ENCODE measurements at places on chromosomes 1 and 21.

GRCh38 chr1:201096977-201097856 lies 15.0 kb downstream of the CACNA1S start:
- no peak for DNase-seq

DNA sequence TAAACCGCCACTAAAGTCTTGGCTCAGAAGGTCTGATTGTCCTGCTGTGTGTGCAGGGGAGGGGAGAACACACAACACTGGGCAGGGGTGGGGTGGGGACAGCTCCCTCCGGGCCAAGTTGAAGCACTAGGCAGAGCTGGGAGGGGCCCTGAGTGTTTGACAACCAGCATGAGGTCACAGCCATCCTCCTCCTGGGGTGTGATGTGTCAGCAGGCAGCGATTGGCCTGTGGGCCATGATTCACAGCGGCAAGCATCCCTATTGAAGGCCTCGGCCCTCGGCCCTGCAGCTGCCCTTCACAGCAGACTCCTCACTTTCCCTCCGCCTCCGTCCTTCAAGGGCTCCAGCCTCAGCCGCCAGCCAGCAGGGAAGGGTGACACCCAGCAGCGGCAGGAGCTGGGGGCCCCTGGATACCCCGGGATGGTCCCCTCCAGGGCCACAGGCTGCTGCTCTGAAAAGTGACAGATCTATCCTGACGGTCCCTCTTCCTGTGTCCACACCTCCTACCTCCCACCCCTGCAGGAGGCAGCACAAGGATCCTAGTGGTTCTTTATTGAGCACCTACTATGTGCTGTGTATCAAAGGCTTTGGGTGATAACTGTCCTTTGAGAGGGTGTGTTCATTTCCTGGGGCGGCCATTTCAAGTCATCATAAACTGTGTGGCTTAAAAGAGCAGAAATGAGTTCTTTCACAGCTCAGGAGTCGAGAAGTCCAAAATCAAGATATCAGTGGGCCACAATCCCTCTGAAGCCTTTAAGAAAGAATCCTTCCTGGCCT lies 66.0 kb upstream of the SLC25A33 start:
- peak; percentile 68 for DNase-seq

DNA sequence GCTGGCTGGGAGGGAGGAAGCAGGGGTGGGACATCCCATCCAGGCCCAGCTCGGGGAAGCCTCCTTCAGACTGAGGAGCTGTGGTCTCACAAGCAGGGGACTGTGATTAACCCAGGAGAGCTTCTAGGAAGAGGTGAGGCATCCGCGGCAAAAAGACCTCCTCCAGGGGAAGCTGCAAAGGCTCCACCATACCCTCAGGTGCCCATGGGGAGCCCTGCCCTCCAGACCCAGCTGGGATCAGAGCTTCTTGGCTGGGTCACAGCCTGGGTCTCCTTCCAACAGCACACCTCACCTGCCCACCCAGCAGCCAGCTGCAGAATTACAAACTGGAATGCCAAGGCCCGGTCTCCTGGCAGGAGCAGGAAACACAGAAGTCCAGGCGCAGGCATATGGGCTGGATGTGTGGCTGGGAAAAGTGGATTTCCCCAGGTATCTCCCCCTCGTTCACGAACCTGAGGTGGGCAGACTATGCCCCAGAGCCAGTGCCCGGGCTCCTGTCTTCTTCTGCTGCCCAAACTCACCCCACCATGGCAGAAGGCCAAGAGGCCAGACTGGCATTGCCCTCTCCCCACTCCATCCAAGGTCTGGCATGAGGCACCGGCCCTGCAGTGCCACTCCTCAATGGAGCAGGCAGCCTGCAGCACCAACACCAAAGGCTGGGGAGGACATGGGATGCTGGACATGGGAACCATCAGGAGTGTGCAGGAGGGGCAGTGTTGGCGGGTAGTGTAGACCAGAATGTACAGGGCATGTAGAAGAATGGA lies 15.4 kb upstream of the ARF1 start:
- DNase-seq: no peak

DNA sequence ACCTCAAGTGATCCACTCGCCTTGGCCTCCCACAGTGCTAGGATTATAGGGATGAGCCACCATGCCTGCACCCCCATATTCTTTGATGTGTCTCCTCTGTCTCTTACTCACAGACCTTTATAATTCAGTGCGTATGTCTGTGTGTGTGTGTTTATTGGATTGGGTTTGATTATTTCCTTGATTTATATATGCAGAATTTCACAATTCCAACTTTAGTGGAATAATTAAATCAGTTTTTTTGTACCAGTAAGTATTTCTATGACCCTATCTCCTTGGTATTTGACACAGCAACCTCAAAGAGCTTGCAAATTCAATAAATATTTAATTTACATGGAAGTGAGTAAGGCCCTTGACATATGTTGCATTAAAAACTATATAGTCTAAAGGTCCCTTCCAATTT lies 333.9 kb upstream of the ADAMTS5 start:
- no peak for DNase-seq

GRCh38 chr1:7679873-7680206 lies 91.3 kb upstream of the VAMP3 start:
- no peak for DNase-seq

GRCh38 chr1:27884006-27884954 lies 11.9 kb downstream of the THEMIS2 start:
- no peak for DNase-seq

GRCh38 chr1:248739572-248740205 lies 15.9 kb downstream of the LYPD8 start:
- DNase-seq: no peak

- DNase-seq: no peak
Observed at GRCh38 chr1:40425198-40425597, 25.1 kb upstream of the ZFP69B start.

- no peak for DNase-seq
Observed at GRCh38 chr1:233575450-233575849, 38.5 kb upstream of the KCNK1 start.

- no peak for DNase-seq
Observed at GRCh38 chr1:26970810-26971209, 10.5 kb upstream of the KDF1 start.

DNA sequence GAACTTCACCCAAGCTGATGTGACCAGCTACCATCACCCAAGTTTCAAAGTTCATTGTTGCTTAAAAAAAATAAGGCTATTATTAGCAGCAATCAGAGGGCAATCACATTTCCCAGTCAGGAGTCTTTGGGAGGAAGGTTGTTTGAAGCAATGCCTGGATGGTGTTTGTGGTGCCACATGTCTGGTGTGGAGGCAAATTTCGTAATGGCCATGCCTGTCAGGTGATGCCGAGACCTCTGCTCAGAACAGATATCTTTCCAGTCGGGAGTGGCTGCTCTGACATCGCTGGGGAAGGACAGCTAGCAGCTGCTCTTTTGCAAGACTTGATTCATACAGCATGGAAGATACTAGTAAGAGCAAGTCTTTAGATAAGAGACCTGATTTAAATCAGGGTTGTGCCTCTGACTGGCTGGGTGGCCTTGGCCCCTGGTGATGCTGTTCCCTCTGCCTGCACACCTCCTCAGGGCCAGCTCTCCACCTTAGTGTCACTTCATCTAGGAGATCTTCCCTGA lies 187.8 kb upstream of the JUN start:
- no peak for DNase-seq

DNA sequence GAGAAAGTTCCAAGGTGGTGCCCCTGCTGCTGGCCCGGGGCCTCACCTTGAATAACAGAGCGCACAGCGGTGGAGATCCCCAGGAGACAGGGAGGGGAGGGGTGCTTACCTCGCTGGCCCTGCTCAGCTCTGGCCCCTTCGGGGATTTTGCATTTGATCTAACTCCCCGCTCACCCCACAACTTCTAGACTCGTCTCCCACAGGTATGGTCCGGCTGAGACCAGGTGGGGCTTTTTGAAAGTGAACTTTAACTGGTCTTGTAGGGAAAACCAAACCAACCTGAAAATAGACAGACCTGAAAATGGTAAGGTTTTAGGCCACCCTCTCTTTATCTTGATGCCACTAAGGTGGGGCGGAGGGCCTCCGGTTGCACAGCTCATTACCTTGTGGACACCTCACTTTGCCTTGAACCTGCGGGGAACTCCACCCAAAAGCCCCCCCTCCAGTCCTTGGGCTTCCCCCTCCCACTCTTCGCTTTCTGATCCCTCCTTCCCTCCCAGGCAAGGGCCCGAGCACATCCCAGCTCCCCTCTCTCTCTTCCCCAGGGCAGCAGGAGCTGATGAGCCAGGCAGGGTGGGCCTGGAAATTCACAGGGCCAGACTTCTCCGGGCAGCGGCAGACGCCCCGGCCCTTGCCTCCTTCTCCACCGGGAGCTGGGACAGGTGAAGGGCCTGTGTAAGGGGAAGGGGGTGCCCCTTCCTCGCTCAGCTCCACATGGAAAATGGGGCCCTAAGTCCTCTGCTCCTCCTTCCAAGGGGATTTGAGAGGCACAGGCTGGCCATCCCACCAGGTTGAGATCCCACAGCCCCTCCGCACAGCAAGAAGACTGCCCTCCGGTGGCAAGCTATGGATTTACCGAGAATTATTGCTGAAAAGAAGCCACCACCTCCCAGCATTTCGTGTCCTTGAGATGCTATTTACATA lies 16.1 kb downstream of the TNFRSF8 start:
- DNase-seq: peak; percentile 18

- no peak for DNase-seq
Observed at GRCh38 chr1:90833466-90834110, 116.5 kb upstream of the BARHL2 start.

DNA sequence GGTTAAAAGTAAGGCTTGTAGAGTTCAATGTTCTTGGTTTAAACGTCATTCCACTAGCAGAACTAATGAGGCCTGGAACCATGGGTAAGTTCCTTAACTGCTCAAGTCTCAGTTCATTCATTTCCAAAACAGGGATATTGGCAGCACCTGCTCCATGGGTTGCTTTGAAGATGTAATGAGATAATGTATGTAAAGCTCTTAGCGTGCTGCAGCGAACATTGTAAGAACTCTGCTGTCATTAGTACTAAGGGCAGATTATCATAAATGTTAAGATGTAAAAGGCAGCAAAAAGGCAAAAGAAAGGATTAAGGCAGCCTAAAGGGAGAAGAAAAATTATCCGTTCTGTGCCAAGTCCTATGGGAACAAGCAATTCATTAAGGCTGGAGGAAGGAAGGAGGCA lies 129.1 kb upstream of the NGF start:
- DNase-seq: no peak

GRCh38 chr1:18977428-18977827 lies 21.0 kb upstream of the IFFO2 start:
- DNase-seq: no peak

GRCh38 chr1:26359981-26360806 lies 6.3 kb upstream of the CRYBG2 start:
- no peak for DNase-seq

- DNase-seq: no peak
Observed at GRCh38 chr1:207904391-207904790, 6.5 kb downstream of the CD34 start.

GRCh38 chr1:117930173-117930447 lies 571 bp downstream of the WDR3 start:
- no peak for DNase-seq

- DNase-seq: no peak
Observed at GRCh38 chr1:24514946-24515345, 12.3 kb downstream of the RCAN3 start.

DNA sequence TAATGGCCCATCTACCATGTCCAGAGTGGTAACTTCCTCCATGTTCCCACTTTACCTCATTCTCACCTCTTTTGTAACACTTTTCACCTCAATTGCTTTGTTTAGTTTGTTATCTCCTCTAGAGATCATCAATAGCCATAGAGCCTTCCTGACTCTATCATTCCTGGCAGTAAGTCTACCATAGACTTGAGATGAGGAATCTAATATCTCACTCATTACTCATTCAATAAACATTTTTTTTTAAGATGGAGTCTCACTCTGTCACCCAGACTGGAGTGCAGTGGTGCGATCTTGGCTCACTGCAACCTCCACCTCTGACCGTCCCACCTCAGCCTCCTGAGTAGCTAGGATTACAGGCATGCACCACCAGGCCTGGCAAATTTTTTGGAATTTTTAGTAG lies 7.1 kb downstream of the NMNAT2 start:
- no peak for DNase-seq

DNA sequence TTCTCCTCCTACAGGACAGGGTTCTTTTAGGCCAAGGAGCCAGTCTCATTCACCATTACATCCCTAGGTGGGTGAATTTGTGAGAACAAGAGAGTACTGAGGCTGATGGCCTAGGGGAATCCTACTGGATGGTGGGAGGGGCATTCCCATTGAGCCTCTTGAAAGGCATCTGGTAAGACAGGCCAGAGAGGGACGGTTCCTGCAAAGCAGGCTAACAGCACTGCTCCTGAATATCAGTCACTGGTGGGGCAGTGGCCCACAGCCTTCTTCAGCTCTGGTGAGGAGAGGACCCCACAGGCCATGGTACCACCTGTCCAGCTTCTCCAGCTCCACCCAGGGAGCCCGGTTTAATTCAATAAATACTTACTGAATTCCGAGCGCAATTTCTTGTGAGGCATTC lies 125.9 kb upstream of the EDN2 start:
- DNase-seq: no peak

Measured in astrocyte of the cerebellum (primary cell).